Fibroblast of skin of left biceps (primary cell): ENCODE measurements at places on chromosomes 1 and 21.
A peak's percentile ranks its signal among the peaks of the same experiment; 100 is the strongest.

DNA sequence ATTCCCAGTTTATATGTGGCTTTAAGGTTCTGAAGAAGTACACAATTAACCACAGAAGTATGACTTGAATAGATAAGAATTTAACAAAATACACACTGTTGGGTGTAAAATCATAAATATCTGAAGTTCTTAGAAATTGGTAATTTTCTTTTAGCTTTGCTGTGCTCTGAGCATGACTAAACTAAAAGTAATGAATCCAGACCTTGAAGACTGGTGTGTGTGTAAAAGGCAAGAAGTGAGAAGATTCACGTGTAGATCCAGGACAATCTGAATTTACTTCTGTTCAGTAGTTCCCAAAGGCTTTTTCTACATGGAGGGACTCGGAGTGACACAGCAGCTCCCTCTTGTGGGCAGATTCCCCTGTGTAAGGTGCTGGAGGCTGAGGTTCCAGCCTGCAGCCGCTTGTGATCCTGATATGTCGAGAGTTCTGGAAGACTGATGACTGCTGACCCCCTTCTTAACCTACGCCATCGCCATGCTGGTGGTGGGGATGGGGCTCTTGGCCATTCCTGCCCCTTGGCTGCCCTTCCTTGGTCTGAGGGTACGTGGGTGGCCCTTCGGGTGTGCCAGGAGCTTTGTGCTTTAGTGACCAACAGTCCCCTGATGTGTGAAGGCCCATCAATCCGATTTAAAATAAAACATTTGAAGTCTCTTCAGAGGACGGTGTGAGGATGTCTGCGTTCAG lies 62.7 kb downstream of the ADARB1 start:
- peak; percentile 73 for DNase-seq

- no peak for DNase-seq
Measured at GRCh38 chr21:39022863-39023693, 160.2 kb downstream of the PSMG1 start.

DNA sequence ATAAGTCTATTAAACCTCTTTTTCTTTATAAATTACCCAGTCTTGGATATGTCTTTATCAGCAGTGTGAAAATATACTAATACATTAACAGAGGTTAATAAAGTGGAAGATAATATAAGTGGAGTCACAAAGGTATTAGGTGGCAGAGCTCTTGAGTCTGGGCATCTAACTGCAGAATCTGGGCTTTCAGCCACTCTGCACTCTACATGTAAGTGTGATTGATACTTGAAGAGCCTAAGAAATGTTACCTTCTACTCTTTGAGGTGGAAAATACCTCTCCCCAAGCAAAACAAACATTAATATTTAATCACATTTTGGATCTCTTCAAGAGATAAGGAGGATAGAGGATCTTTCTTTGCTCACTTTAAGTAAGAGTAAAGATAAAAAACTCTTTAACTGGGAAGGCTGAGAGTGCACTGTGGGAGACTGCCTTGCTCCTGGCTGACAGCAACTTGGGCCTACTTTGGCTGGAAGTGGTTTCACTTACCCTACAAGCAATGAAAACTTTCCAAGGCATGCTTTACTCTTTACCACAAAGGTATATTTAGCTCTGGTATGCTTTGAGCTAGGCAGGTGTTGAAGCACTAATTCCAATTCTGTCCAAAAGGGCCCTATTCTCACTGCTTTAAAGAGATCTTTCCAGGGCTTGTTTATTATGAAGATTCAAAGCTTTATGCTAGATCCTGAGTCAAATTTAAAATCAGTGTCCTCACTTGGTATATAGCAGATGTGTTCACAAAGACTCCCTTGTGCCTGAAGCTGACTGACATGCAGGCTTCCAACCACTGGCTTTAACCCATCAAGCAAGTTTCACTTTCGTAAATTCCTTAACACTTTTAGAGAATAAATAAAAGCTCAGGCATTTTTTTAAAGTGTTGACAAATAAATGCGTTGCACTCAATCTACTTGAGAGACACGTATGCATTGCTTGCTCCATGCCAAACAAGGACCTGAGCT lies 245.3 kb upstream of the ZP4 start:
- DNase-seq, result no peak

DNA sequence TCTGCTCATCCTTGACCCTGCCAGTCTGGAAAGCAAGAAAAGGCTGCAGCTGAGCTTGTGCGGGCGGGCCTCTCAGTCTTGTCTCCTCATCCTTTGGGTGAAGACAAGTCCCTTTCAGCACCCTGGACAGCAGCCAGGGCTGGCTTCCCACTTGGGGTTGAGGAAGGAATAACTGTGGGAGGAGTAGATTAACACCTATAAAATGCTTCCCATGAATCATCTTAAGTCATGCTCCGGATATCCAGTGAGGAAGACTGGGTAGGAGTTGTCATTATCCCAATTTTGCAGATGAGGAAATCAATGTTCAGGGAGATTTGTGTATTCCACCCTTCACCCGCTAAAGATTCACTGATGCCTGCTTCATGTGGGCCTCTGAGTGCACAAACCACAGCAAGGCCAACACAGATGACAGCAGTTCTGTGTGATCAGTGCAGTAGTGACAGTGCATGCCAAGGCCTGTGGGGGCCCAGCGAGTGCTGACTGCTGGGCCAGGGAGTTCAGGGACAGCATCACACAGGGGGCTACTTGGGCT lies 20.1 kb upstream of the COL16A1 start:
- peak; percentile 45 for DNase-seq

GRCh38 chr1:213335084-213335483 lies 284.0 kb downstream of the RPS6KC1 start:
- DNase-seq, result no peak

DNA sequence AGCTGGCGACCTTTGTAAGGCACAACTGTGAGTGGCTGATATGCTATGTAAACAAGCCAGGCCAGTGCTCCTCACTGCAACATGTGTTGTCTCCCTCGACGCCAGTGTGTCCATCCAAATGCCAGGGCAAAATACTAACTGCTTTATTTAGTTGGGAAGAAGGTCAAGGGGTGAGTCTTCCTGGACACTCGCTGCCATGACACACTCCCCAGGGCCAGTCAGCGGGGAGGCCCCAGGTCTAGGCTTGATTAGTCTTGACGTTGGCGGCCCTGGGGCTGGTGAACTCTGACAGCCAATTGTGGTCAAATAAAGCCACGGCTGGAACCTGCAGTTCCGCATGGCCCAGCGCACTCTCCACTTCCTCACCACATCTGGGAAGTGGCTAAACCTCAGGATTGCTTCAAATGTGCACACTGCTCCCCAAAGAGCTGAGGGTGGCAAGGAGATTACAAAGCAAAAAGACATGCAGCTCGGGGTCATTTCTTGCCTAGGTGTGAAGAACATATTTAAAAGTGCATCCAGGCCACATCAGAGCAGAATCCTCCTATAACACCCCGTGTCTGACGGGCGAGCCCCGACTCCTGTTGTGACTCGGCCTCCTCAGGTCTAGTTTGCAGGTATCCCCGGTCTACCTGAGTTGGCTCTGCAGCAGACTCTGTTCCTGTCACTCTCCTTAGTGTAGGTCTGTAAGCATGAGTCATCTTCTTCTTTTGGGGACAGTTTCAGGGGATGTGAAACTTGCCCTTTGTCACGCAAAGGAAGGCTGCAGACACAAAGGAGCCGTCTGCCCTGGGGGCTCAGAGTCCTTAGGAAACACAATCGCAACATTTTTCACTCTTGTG lies 183.5 kb downstream of the RUNX1 start:
- DNase-seq, result no peak

DNA sequence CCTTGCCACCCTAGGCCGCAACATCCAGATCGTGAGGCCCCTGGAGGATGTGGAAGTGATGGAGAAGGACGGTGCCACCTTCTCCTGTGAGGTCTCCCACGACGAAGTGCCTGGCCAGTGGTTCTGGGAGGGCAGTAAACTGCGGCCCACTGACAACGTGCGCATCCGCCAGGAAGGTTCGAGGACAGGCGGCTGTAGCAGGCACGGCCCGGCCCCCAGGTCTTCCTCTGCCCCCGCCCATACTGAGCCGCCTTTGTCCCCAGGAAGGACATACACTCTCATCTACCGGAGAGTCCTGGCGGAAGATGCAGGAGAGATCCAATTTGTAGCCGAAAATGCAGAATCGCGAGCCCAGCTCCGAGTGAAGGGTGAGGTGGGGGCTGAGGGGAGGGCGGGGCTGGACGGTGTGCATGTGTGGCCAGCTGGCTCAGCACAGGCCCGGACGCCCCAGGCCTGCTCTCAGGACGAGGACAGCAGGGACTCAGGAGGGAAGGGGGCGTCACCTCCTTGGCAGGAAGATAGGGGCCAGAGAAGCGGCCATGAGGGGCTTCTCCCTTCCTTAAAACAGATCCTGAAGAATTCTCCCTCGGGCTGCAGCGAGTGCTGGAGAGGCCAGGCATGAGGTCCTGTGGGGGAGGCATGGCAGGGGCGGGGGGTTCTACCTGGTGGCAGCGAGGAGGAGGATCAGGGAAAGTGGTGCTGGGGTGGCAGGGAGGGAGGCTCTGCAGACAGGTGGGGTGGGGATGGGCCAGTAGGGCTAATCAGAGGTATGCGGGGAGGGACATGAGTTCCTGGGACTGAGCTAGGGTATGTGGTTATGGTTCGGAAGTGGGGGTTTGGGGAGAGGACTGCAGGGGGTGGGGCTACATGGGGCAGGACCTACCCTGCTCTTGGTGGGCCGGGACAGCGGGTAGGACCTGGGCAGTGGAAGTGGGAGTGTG lies 69.9 kb downstream of the OBSCN start:
- DNase-seq, result no peak

GRCh38 chr1:9278116-9278515 lies 14.6 kb upstream of the SPSB1 start:
- no peak for DNase-seq

DNA sequence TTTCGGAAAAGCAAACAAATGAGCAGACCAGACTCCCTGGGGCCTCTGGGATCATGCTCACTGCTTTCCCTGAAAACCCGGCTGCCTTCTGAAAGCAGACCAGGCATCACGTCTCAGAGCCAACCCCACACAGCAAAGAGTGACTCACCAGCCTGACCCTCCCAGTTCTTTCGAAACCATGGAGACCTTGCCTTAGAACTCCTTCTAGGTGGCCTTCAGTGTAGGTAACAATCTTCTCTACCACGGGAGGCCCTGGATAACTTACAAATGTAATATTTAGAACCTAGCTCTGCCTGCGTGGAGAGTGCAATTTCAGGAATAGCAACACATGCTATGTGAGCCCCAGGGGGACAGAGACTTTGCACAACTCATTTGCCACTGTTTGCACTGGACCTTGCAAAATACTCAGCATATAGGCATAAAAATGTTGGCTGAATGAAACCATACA lies 105.2 kb downstream of the SUSD4 start:
- peak; percentile 13 for DNase-seq

DNA sequence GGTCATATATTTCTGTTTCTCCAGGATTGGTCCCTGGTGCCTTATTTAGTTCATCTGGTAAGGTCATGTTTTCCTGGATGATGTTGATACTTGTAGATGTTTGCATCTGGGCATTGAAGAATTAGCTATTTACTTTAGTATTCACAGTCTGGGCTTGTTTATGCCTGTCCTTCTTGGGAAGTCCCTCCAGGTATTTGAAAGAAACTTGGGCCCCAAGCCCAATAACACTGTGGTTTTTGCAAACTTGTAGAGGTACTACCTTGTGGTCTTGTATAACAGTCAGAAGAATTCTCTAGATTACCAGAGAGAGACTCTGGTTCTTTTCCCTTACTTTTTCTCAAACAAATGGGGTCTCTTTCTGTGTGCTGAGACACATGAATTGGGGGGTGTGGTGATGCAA lies 251.4 kb upstream of the B3GALT2 start:
- no peak for DNase-seq

DNA sequence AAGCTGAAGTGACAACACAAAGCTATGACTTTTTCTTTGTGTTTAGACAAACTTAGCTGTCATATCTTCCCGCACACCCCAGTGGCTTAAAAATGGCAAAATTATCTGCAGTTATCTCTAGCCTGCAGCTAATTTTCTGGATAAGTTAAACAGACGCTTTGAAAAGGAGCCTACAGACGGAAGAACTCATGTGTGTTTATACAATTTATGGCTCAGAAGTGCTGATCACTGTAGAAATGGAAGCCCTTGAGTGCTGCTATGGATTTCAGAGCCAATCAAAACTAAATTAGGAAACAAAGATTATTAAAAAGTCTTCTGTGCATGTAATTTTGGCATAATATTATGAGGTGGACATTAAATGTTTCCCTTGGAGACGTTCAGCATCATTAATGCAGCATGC lies 11.6 kb downstream of the NTNG1 start:
- no peak for DNase-seq

GRCh38 chr1:180136968-180137356 lies 17.7 kb upstream of the QSOX1 start:
- no peak for DNase-seq

- no peak for DNase-seq
Measured at GRCh38 chr1:194267021-194267420, 1080.6 kb upstream of the B3GALT2 start.

- DNase-seq, result no peak
Measured at GRCh38 chr21:45105906-45106485, 31.6 kb downstream of the ADARB1 start.

- DNase-seq, result no peak
Measured at GRCh38 chr1:205630241-205630640, 1.6 kb downstream of the ELK4 start.

DNA sequence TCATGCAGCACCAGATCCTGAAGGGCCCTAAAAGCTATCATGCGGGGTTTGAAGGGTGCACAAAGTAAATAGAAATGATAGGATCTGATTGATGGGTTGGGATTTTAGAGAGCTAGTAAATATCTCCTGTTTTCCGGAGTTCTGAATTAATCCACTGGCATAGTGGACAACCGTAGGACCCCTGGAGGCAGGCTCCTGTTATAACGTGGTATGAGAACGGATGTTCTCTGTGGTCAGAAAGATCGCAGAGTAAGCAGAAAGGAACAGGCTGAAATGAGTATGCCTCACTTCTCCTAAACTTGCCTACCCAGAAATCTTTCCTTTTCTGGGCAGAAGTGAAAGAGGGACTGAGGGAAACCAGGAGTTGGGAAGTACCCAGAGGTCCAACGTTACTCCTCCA lies 470.8 kb downstream of the AJAP1 start:
- no peak for DNase-seq

DNA sequence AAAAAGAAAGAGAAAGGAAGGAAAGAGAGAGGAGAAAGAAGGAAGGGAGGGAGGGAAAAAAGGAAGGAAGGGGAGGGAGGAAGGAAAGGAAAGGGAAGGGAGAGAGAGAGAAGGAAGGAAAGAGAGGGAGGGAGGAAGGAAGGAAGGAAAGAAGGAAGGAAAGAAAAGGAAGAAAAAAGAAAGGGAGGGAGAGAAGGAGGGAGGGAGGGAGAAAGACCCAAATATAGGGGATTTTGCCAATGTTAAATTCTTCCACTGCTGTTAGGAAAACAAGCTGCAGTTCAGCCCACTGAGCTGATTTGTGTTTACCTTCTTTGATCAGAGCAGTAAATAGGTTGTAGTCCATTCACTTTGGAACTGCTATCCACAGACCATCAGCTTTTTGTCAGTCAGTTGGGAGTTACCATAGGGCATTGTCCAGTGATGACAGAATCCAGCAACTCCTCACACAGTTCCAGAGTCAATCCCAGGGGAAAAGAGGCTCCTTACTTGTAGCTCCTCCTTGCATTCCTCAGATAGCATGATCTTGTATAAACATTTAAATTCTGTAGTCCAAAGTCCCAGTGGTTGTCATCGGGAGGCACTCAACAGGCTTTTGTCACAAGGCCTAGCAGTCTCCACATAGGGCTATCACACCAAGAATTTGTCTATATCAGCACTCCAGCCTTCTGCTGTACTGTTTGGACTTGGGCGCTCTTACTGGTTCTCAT lies 13.5 kb upstream of the PPP1R8 start:
- peak; percentile 25 for DNase-seq
